NCI-H187 (cell line): ENCODE measurements at places on chromosomes 6 and 20.

- DNase-seq = no peak
These were observed 21.5 kb upstream of the MRPS18A start for GRCh38 chr6:43708860-43709653.

DNA sequence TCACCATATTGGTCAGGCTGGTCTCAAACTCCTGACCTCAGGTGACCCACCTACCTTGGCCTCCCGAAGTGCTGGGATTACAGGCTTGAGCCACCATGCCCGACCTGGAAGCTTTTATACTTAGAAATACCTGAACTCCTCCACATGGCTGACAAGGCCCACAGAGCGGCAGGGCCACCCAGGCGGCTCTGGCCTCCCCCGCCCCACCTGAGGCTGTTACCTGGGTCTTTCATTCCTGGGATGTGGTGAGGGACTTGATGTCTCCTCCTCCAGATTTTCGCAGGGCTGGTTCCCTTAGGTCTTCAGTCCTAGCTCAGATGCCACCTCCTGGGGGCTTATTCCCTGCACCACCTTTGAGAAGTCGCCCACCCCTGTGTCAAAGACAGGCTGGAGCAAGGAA, 152.1 kb downstream of the LY86 start:
- no peak for DNase-seq

DNA sequence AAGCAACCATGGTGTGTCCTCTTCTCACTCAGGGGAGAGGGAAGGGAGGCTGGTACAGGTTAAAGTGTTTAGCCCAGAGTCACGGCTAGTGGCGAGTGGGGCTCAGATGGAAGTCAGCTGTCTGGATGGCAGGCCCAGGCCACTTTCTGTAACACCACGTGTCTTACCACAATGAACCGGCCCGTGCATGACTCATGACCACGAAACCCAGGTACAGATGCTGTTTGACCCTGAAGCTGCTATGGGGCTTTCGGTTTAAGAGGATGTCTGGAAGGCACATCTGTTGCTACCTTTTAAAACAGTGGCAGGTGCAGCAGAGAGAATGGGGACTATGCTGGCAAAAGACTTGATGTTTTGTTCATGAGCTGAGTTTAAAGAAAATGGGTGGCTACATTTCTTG, 36.5 kb upstream of the MPC1 start:
- no peak for DNase-seq

DNA sequence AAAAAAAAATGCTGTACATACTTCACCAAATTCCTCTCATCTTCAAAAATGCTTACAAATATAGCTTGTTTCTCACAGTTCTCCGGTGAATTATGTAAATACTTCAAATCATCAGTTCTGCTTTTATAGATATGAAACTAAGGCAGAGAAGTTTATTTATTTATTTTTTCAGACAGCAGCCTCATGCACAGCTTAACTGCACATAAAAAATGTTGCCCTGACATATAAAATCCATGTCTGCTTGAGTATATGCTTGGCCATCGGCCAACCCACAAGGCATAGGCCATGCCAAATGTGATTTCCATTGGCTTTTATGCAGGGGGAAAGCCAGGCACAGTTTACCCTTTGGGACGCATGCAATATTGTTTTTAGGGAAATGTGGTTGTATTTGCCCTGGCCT, 57.3 kb upstream of the PHACTR2 start:
- no peak for DNase-seq

GRCh38 chr20:57690525-57690924, 19.3 kb downstream of the PMEPA1 start:
- DNase-seq = no peak

DNA sequence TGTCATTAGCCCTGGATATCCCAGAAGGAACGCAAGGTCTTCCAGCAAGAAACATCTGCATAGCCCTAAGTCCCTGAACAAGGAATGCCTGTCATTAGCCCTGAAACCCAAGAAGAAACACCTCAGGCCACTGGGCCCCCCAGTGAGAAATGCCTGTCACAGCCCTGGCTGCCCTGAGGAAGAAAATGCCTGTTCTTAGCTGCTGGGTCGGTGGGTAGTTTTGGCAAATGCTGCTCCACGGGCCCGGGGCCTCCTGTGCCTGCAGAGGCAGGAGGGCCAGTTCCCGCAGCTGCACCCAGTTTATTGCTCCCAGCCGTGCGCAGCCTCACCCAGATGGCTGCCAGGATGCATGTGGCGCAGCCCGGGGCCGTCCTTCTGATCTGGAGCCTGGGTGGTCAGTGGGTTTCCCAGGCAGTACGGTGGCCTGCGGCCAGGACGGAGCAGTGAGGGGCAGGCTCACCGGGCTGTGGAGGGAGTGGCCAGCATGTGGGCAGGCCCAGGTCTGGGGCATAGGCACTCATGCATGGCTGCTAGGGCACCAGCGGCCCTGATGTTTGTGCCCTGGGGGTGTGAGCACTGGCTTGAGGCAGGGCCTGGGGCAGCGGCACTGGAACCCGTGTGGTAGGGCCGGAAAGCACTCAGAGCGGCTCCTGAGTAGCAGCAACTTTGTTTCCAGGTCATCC, 219.0 kb downstream of the ERMARD start:
- no peak for DNase-seq
